ENCODE measurements at places on chromosomes 7 and 10. TPM values are rescaled to one million over a fixed set of nuclear protein-coding genes. Genes with fewer than 3 reads are reported as not detected.
A peak's percentile ranks its signal among the peaks of the same experiment; 100 is the strongest.

The TMEM196 gene
- total RNA-seq: not detected

The ZNF487 gene
- total RNA-seq: 7.3 TPM

The MXI1 gene
- total RNA-seq: 119 TPM

The SPDYE9 gene
- total RNA-seq: not detected

The FKBP9 gene
- total RNA-seq: 356 TPM

The RNF133 gene
- total RNA-seq: 1.3 TPM

The DEPP1 gene
- 659 TPM for total RNA-seq

The LRRC61 gene
- total RNA-seq: 9.6 TPM

The BRAT1 gene
- 51.9 TPM for total RNA-seq

The ARMC3 gene
- not detected for total RNA-seq

The GPNMB gene
- total RNA-seq: 47.4 TPM

The ACHE gene
- total RNA-seq: not detected

GRCh38 chr10:113618338-113618737 lies 45.5 kb downstream of the NRAP start:
- H3K36me3 ChIP-seq: no peaks in the 10 kb centered on the region
- DNase-seq: no peak
- H3K4me1 ChIP-seq: no peaks in the 10 kb centered on the region
- H3K27ac ChIP-seq: no peak overlapping the region
- H3K4me3 ChIP-seq: no peak overlapping the region
- no peaks in the 10 kb centered on the region for H3K27me3 ChIP-seq

- no peak overlapping the region for H3K4me3 ChIP-seq
- H3K27ac ChIP-seq: no peak overlapping the region
- peaks cover 33% of the 10 kb centered on the region for H3K27me3 ChIP-seq
These were observed 21.4 kb downstream of the PRSS2 start for GRCh38 chr7:142792129-142792528.

GRCh38 chr7:130615583-130615982 lies 53.0 kb downstream of the COPG2 start:
- H3K4me3 ChIP-seq: no peak overlapping the region
- no peak for DNase-seq
- no peaks in the 10 kb centered on the region for H3K36me3 ChIP-seq
- no peaks in the 10 kb centered on the region for H3K4me1 ChIP-seq
- no peak overlapping the region for H3K27ac ChIP-seq
- no peaks in the 10 kb centered on the region for H3K27me3 ChIP-seq

DNA sequence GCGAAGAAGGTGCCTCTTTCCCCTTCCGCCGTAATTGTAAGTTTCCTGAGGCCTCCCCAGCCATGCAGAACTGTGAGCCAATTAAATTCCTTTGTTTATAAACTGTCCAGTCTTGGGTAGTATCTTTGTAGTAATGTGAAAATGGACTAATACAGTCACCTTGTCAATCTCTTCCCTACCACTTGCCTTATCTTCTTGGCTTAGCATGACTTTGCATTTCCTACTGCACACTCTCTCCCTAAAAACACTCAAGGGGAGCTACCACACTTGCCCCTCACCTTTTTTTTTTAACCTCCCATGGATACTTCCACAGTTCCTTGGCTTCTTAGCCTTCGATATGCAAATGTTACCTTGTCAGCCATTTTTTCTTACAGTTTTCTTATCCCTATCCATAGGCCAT lies 7.4 kb upstream of the CDK6 start:
- H3K27me3 ChIP-seq: no peaks in the 10 kb centered on the region
- H3K4me3 ChIP-seq: no peak overlapping the region
- H3K4me1 ChIP-seq: no peaks in the 10 kb centered on the region
- H3K36me3 ChIP-seq: no peaks in the 10 kb centered on the region
- H3K27ac ChIP-seq: no peak overlapping the region
- DNase-seq: no peak

GRCh38 chr7:42232275-42232674 lies 4.7 kb downstream of the GLI3 start:
- H3K36me3 ChIP-seq: no peaks in the 10 kb centered on the region
- H3K27me3 ChIP-seq: no peaks in the 10 kb centered on the region
- H3K4me3 ChIP-seq: no peak overlapping the region
- H3K4me1 ChIP-seq: peaks cover 8% of the 10 kb centered on the region

DNA sequence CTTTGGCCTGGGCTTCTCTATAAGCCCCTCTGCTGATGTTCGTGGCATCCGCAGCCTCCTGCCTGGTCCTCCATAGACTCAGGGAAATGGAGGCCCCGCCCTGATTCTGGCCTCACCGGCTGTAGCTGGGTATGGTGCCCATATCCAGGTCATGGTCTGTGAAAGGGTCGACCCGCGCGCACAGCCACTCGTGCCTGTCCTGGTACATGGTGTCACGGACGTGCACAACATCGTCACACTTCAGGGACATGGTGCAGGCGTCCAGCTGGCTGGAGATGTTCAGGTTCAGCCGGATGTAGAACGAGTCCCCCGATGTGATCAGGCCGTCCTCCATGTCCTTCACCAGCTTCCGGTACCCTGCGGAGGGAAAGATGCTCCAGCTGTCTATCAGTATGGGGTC lies 75.1 kb upstream of the GNA12 start:
- no peaks in the 10 kb centered on the region for H3K36me3 ChIP-seq
- H3K4me3 ChIP-seq: no peak overlapping the region
- H3K27ac ChIP-seq: no peak overlapping the region
- H3K27me3 ChIP-seq: peaks cover 5% of the 10 kb centered on the region
- peaks cover 8% of the 10 kb centered on the region for H3K4me1 ChIP-seq

GRCh38 chr7:73827567-73828106 lies 3.2 kb upstream of the CLDN4 start:
- H3K27ac ChIP-seq: no peak overlapping the region
- no peak for DNase-seq
- no peak overlapping the region for H3K4me3 ChIP-seq
- H3K36me3 ChIP-seq: no peaks in the 10 kb centered on the region
- peaks cover 18% of the 10 kb centered on the region for H3K27me3 ChIP-seq

GRCh38 chr7:44985033-44985695 lies 6.3 kb upstream of the MYO1G start:
- no peak for DNase-seq
- peaks cover 55% of the 10 kb centered on the region for H3K4me1 ChIP-seq
- H3K27ac ChIP-seq: peak overlapping the region; percentile 91
- H3K4me3 ChIP-seq: peak overlapping the region; percentile 71
- H3K36me3 ChIP-seq: no peaks in the 10 kb centered on the region

GRCh38 chr10:11098666-11099065 lies 81.0 kb downstream of the CELF2 start:
- no peaks in the 10 kb centered on the region for H3K4me1 ChIP-seq
- H3K36me3 ChIP-seq: no peaks in the 10 kb centered on the region
- no peak overlapping the region for H3K4me3 ChIP-seq
- no peak for DNase-seq

DNA sequence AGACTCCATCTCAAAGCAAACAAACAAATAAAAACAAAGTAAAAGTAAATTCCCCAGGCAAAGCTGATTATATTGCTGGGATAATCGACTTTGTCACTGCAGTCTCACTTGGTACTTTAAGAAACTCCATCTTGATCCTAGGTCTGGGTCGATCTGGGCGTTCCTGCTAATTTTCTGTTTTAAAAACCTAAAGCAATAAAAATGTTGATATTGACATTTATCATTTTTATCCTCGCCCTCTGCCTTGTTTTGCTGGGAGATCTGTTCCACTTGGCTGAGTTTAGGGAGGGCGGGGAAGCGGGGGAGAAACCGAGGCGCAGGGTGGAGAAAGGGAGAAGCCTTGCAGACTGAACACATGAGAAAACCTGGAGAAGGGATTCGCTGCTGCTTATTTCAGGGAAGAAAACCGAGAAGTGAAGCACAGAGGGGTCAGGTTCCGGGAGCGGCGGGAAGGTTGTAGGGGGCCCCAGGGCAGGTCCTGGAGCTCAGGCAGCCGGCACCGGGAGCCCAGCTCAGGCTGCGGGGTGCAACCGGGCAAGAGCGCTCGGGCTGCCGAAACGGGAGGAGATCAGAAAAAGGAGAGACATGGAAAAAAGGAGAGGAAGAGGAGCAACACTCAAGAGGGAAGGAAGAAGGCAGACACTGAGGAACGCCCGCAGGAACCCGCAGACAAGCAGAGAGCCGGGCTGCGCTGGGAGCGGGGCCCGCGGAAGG lies 27.3 kb upstream of the KMT2C start:
- H3K27me3 ChIP-seq: no peaks in the 10 kb centered on the region
- peak overlapping the region; percentile 95 for H3K27ac ChIP-seq
- no peak for DNase-seq
- peaks cover 12% of the 10 kb centered on the region for H3K4me1 ChIP-seq
- no peaks in the 10 kb centered on the region for H3K36me3 ChIP-seq
- H3K4me3 ChIP-seq: peak overlapping the region; percentile 75

- H3K4me1 ChIP-seq: no peaks in the 10 kb centered on the region
- H3K27ac ChIP-seq: no peak overlapping the region
- no peaks in the 10 kb centered on the region for H3K27me3 ChIP-seq
- no peak overlapping the region for H3K4me3 ChIP-seq
- DNase-seq: no peak
These were observed 667.4 kb downstream of the MAGI2 start for GRCh38 chr7:78786055-78786454.

DNA sequence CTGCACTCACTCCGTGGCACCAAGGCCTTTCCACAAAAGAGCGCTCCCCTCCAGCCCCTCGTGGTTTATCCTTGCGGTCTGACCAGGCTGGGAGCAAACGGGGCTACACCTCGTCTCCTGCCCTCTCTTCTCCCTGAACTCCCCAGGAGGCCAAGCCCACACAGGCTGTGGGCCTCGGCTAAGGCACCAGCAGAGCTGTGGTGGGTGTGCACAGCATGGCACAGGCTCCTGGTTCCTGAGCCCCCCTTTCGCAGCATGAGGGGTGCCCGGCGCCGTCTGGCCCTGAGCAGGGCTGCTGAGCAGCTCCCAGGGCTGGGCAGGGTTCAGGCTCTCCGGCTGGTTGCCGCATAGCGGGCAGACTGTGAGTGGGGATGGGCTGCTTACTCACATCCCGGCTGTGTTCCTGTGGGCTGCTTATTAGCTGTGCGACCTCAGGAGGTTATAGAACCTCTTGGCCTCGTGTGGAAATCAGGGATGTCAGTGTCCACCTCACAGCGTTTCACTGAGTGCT lies 90.4 kb downstream of the ZMIZ1 start:
- no peak for DNase-seq
- H3K36me3 ChIP-seq: no peaks in the 10 kb centered on the region
- no peak overlapping the region for H3K4me3 ChIP-seq
- peak overlapping the region; percentile 13 for H3K27ac ChIP-seq
- no peaks in the 10 kb centered on the region for H3K27me3 ChIP-seq

DNA sequence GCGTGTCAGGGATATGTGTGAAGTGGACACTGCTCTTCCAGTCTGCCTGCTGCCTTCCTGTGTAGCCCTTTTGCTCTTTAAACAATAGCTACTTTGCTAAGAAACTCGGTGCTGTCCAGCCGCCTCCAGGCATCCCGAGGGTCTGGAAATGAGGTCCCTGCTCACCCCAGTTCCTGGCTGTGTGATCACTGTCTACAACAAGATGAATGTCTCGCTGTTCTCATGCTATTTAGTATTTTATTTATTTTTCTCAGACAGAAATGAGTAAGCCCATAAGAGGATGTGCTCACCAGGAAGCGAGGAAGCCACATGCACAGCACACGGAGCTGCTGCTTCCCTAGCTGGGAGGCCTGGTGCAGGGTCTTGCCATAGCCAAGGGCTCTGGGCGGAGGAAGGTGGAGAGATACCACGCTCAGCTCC lies 167.0 kb upstream of the PITRM1 start:
- no peaks in the 10 kb centered on the region for H3K36me3 ChIP-seq
- H3K27me3 ChIP-seq: no peaks in the 10 kb centered on the region
- no peak overlapping the region for H3K4me3 ChIP-seq
- H3K27ac ChIP-seq: no peak overlapping the region
- H3K4me1 ChIP-seq: no peaks in the 10 kb centered on the region
- DNase-seq: no peak

GRCh38 chr7:2728316-2729030 lies 40.5 kb downstream of the AMZ1 start:
- H3K36me3 ChIP-seq: no peaks in the 10 kb centered on the region
- DNase-seq: no peak
- H3K4me1 ChIP-seq: no peaks in the 10 kb centered on the region

- no peak overlapping the region for H3K27ac ChIP-seq
- no peak overlapping the region for H3K4me3 ChIP-seq
- H3K27me3 ChIP-seq: no peaks in the 10 kb centered on the region
- H3K4me1 ChIP-seq: no peaks in the 10 kb centered on the region
- DNase-seq: no peak
- H3K36me3 ChIP-seq: no peaks in the 10 kb centered on the region
These were observed 20.7 kb upstream of the CAV2 start for GRCh38 chr7:116478834-116479233.

DNA sequence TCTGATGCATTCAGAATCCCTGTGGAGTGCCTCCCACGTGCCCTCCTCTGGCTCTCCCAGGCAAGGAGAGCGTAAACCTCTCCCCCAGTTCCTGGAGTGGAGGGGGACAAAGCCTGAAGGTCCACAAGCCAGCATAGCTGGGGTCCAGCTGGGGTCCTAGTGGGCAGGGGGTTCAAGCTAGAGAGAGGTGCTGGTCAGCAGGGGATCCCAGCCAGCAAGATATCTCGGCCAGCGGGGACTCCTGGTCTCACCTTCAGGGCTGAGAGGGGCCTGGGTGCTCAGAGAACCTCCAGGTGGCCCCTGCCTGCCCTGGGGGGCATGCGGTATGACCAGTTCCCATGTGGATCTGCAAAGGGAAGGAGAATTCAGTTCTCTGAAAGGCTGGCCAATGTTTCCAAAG lies 413.7 kb downstream of the TCERG1L start:
- H3K36me3 ChIP-seq: no peaks in the 10 kb centered on the region
- DNase-seq: no peak
- H3K27ac ChIP-seq: no peak overlapping the region
- H3K27me3 ChIP-seq: no peaks in the 10 kb centered on the region
- H3K4me1 ChIP-seq: no peaks in the 10 kb centered on the region

DNA sequence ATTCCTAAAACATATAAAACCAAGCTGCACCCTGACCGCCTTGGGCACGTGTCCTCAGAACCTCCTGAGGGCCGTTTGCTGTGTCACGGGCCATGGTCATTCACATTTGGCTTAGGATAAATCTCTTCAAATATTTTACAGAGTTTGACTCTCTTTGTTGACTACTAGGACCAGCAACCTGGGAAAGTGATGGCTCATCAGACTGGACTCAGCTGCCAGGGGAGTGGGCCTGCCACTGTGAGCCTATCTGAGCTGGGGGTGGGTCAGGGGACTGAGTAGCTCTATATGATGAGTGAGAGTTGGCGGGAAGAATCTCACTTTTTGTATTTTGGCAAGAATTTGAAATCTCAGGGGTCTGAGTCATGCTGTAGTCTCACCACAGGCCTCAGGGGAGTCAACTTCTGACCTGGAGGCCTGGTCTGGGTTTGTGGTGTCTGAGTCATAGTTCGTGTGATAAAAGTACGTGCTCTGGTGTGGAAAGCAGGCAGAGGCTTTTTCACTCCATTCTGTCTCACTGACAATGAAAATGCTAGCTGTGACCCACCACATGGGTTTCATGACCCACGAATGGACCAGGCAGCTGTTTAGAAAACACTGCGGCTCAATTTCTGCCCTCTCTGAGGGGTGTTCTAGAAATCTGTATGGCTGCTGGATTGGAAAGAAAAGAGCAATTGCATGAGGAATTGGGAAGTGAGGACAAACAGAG lies 4.2 kb upstream of the UPP1 start:
- H3K4me1 ChIP-seq: peaks cover 31% of the 10 kb centered on the region
- H3K36me3 ChIP-seq: no peaks in the 10 kb centered on the region
- H3K4me3 ChIP-seq: no peak overlapping the region
